ENCODE measurements at places on chromosomes 2 and 18. TPM values are rescaled to one million over a fixed set of nuclear protein-coding genes. Genes with fewer than 3 reads are reported as not detected.

GRCh38 chr2:49459314-49459993 is 305.1 kb upstream of the FSHR start:
- no peaks in the 10 kb centered on the region for H3K27me3 ChIP-seq
- no peaks in the 10 kb centered on the region for H3K4me1 ChIP-seq
- H3K4me3 ChIP-seq: no peak overlapping the region

- H3K27ac ChIP-seq: no peak overlapping the region
- H3K27me3 ChIP-seq: no peaks in the 10 kb centered on the region
- peaks cover 85% of the 10 kb centered on the region for H3K4me1 ChIP-seq
- H3K36me3 ChIP-seq: no peaks in the 10 kb centered on the region
- no peak for DNase-seq
- no peak overlapping the region for H3K4me3 ChIP-seq
Observed at GRCh38 chr2:108614043-108614545, 79.8 kb downstream of the LIMS1 start.

The ALKAL2 gene
- polyA plus RNA-seq: 0.79 TPM

DNA sequence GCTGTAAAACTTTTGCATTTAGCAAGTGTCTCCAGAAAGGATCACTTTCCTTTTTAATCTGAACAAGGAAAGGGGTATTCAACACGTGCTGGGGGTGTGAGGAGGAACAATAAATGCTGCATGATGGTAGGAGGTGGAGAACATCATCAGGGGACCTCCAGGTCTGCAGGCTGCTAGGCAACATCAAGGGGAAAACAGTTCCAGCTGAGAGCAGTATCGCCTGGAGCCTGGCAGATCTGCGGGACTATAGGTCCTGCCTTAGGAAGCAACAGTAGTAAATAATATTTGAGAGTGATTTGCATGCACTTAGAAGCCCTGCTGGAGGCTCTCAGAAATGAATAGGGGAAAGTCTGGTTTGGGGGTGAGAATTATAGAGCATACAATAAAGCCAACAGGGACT is 175.6 kb downstream of the SUCLG1 start:
- no peaks in the 10 kb centered on the region for H3K36me3 ChIP-seq
- no peak overlapping the region for H3K27ac ChIP-seq
- no peaks in the 10 kb centered on the region for H3K4me1 ChIP-seq
- H3K27me3 ChIP-seq: no peaks in the 10 kb centered on the region
- H3K4me3 ChIP-seq: no peak overlapping the region

The LONRF2 gene
- polyA plus RNA-seq: not detected

The KCMF1 gene
- 58.3 TPM for polyA plus RNA-seq

GRCh38 chr18:48548921-48549320 is 10.1 kb downstream of the CTIF start:
- H3K36me3 ChIP-seq: no peaks in the 10 kb centered on the region
- no peak overlapping the region for H3K27ac ChIP-seq
- no peaks in the 10 kb centered on the region for H3K4me1 ChIP-seq
- no peak overlapping the region for H3K4me3 ChIP-seq
- no peaks in the 10 kb centered on the region for H3K27me3 ChIP-seq

GRCh38 chr2:39981883-39982311 is 202.8 kb upstream of the THUMPD2 start:
- no peak overlapping the region for H3K27ac ChIP-seq
- H3K4me3 ChIP-seq: no peak overlapping the region
- no peaks in the 10 kb centered on the region for H3K36me3 ChIP-seq
- H3K4me1 ChIP-seq: no peaks in the 10 kb centered on the region
- no peaks in the 10 kb centered on the region for H3K27me3 ChIP-seq

DNA sequence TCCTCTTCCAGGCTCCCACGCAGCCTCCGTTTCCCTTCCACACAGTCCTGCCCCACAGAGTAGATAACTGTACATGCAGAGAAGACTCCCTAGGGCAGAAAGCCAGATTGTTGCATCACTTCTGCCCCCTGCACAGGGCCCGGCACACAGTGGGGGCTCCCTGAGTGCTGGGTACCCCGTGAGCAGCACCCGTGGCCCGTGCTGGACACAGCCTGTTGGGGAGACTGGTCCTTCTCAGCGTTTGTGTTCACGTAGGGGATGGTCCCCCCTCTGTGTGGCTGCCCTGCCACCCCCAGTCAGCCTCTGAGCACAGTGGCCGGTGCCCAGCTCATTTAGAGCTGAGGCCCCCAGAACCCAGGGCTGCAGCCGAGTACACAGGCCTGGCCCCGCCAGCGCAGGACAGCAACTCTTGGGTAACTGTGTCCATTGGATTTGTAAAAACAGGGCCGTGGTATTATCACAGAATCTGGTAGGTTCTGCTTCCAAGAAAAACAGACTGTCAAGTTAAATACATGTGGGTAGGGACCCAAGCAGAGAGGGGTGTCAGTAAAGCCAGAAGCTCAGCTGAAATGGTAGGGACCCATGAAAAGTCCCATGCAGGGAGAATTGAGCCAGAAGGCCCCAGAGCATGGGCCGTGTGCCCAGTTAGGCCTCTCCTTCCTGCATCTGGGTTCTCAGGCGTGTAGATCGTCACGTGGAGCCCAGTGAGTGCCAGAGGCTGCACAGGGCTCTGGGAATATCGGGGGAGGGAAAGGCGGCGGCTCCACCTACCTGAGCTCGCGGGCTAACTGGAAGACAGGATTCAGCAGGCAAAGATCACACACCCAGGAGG is 257.3 kb downstream of the ATAD2B start:
- no peak overlapping the region for H3K4me3 ChIP-seq
- H3K27ac ChIP-seq: no peak overlapping the region
- no peaks in the 10 kb centered on the region for H3K4me1 ChIP-seq
- DNase-seq: no peak

The CD8B2 gene
- polyA plus RNA-seq: not detected

DNA sequence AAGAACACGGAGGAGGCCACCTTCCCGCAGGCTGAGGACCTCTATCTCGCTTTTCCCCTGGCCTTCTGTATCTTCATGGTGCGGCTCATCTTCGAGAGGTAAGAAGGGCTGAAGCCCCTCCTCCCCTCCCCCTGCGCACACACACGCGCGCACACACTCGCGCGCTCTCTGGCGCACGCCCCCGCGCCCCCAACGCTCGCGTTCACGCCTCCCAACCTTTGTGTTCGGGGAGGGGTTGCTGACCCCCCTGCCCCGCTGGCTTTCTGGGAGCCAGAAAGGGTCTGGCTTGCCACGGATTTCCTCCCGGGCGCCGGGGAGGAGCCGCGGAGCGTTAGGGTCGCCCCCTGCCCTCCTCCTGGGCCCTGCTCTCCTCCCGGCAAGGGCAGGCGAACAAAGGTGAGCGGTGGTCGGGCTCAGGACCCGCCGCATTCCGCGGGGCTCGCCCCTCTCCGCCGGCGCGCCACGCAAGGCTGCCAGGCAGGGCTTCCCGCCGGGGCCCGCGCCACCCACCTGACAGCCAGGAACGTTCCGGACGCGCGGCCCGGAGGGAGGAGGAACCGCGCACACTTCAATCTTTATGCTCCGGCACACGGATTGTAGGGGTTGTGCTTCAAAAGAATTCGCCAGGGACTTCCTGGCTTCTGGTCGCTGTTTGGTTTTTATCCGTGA is 583 bp downstream of the CERS6 start:
- peaks cover 16% of the 10 kb centered on the region for H3K4me1 ChIP-seq
- H3K4me3 ChIP-seq: peak overlapping the region; percentile 65
- H3K27me3 ChIP-seq: no peaks in the 10 kb centered on the region
- H3K27ac ChIP-seq: peak overlapping the region; percentile 52

The LOXL3 gene
- polyA plus RNA-seq: 0.97 TPM

Data from B cell (primary cell).